ENCODE measurements at places on chromosomes 16 and 17.
A peak's percentile ranks its signal among the peaks of the same experiment; 100 is the strongest.

GRCh38 chr17:81329927-81330883 lies 35.1 kb upstream of the SLC38A10 start:
- no peak for DNase-seq

DNA sequence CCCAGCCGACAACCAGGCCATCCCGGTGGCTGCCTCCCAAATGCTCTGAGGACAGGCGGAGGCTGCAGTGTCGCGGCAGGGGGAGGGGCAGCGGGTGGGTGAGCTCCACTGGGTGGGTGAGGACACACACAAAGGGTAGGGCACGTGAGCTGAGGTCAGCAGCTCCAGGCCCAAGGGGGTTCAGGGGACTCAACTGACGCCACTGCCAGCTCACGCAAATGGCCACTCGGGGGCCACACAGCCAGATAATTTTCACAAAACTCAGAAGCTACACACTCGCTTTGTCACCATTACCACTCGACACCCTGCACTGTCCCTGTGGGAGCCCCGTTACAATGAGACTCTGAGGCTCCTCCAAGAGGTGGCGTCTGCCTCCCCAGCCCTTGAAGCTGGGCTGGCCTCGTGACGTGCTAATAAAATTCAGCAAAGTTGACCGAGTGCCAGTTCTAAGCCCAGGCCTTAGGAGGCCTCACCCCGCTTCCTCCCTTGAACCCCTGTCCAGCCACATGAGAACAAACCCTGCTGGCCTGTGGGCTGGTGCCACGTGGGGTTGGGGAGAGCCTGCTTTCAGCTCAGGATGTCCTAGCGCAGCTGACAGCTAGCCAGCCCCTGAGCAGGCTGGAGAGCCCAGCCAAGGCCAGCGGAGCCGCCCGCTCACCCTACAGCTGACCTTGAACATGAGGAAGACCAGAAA lies 56.9 kb downstream of the RMI2 start:
- no peak for DNase-seq

- DNase-seq = peak; percentile 83
Observed at GRCh38 chr16:57639172-57639887, 10.9 kb downstream of the ADGRG1 start.

DNA sequence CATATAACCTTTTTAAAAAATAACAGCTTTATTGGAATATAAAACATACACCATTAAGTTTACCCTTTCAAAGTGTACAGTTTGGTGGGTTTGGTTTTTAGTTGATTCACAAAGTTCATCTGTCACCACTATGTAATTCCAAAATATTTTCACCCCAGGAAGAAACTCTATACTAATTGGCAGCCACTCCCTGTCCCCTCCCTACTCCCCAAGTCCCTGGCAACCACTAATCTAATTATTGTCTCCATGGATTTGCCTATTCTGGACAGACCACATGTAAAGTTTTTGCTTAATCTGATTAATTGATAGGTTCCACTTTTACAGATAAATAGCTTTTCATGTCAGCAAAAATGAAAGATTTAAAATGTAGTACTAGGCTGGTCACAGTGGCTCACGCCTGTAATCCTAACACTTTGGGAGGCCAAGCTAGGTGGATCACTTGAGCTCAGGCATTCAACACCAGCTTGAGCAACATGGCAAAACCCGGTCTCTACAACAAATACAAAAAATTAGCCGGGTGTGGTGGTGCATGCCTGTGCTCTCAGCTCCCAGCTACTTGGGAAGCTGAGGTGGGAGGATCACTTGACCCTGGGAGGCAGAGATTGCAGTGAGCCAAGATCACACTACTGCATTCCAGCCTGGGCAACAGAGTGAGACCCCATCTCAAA lies 25.0 kb upstream of the MAPK3 start:
- DNase-seq = peak; percentile 28

DNA sequence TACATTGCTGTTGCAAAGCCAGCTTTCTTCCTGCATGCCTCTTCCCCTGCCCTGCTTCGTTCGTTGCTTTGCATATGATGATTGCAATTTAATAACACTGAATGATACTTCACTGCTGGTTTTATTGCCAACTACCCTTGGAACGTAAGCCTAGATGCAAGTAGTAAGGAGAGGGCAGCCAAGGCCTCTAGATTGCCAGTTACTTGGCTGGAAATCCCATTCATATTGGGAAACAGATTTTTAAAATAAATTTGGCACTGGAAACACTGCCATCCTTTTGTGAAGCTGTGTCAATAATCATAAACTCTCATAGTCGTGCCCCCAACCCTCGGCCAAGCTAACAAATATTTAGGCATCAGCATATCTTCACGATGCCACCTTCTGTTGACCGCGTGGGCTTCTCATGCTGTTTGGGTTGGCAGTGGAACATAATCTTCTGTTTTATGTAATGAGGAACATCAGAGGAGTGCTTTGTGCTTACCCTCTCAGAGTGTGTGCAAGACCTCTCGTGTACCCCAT lies 86.5 kb downstream of the MAP2K6 start:
- DNase-seq = peak; percentile 6

DNA sequence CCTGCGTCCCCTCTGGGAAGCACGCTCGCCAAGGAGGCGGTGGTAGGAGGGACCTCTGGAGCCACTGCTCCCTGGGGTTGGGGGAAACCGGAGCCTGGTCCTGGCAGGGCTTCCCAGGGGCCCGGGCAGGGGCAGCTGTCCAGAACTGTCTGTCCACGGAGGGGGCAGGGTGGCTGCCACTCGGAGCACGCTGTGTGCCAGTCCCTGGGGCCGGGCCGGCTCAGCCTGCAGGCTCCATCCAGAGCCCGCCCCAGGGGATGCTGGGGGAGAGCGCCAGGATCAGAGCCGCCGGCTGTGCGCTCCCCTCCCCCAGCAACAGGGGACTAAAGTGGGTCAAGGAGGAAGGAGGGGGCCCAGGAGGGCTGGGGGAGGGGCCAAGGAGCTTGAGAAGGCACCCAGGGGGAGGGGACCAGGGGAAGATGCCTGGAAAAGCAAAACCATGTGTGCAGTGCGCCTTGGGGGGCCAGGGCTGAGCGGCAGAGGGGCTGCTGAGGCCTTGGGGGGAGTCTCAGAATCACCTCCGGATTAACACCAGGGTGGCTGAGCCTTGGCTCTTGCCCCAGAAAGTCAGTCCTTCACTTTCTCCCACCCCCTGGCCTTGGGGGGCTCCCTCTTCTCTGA lies 21.3 kb downstream of the ZNF423 start:
- peak; percentile 92 for DNase-seq

- DNase-seq = no peak
Observed at GRCh38 chr17:57803021-57803420, 46.8 kb downstream of the MRPS23 start.

GRCh38 chr16:4928227-4928626 lies 8.7 kb downstream of the PPL start:
- DNase-seq = no peak

DNA sequence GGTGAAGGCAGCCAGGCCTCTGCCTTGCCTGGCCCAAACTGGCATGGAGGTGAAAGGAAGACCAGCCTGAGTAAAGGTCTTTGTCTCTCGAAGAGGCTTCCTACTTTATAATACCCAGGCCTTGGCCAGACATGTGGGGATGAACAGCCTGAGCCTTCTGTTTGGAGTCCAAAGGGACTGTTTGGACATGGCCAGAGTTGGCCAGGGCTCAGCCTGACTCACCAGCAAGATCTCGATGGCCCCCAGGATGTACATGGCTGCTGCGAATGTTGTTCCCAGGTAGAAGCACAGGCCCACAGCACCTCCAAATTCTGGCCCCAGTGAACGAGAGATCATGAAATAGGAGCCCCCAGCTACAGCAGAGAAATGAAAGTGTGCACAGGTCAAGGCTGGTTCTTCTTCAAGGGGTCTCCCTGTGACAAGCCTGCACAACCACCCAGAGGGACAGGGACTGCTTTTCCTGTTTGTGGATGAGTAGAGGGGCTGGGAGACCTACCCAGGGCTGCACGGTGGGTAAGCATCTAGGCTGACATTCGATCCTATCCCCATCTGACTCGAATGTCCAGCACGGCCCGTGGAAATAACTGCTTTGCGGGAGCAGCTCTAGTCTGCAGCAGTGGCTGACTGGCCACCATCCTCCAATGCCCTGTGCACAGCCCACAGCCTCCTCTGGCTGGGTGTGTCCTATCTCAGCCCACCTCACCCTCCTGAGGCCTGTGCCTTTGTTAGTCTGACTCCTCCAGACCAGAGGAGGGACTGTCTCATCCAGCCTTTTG lies 10.7 kb upstream of the LCAT start:
- no peak for DNase-seq

- no peak for DNase-seq
Observed at GRCh38 chr17:74599448-74599939, 7.4 kb upstream of the CD300LD start.

- no peak for DNase-seq
Observed at GRCh38 chr17:34990921-34991365, 10.6 kb downstream of the LIG3 start.

GRCh38 chr17:75902406-75902805 lies 2.3 kb downstream of the MRPL38 start:
- no peak for DNase-seq
